Activated CD8-positive, alpha-beta memory T cell treated with anti-CD3 and anti-CD28 coated beads, Interleukin-2, amount 10 ng/mL, durations not matched to agents 7 days and 5 days (primary cell): ENCODE measurements at places on chromosomes 3 and 15. TPM values are rescaled to one million over a fixed set of nuclear protein-coding genes. Genes with fewer than 3 reads are reported as not detected.

The ACTRT3 gene
- 0.49 TPM for total RNA-seq

The NR1I2 gene
- 0.35 TPM for total RNA-seq

The CTNNB1 gene
- total RNA-seq, result 214 TPM

The KLHDC8B gene
- 1.3 TPM for total RNA-seq

The IMPG2 gene
- total RNA-seq, result 0.23 TPM

The MASP1 gene
- not detected for total RNA-seq

The RNU5B-1 gene
- not detected for total RNA-seq

The OR5K2 gene
- total RNA-seq, result not detected

The ZIC4 gene
- total RNA-seq, result not detected

The CSK gene
- total RNA-seq, result 369 TPM

GRCh38 chr3:186534113-186534669 lies 10.0 kb downstream of the CRYGS start:
- no peak overlapping the region for H3K27ac ChIP-seq
- DNase-seq, result peak; percentile 52
- no peaks in the 10 kb centered on the region for H3K27me3 ChIP-seq
- peaks cover 27% of the 10 kb centered on the region for H3K4me1 ChIP-seq
- peaks cover 6% of the 10 kb centered on the region for H3K36me3 ChIP-seq
- no peak overlapping the region for H3K4me3 ChIP-seq

DNA sequence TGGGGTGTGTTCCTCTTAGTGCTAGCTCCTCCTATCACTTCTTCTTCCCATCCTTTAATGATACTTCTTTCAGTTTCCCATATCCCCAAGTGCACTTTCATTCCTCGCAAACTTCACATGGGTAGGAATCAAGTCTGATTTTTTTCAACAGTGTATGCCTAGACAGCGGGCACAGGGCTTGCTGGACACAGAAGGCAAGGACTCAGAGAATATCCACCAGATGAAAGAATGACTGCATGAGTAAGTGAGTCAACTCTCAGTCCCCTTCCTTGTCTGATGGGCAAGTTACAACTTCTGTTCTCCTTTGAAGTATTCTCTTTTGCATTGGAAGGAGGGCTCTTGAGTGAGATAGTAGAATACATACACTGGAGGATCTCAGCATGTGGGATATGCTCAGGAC lies 3.1 kb upstream of the SQOR start:
- peaks cover 11% of the 10 kb centered on the region for H3K4me1 ChIP-seq
- peaks cover 10% of the 10 kb centered on the region for H3K27me3 ChIP-seq

DNA sequence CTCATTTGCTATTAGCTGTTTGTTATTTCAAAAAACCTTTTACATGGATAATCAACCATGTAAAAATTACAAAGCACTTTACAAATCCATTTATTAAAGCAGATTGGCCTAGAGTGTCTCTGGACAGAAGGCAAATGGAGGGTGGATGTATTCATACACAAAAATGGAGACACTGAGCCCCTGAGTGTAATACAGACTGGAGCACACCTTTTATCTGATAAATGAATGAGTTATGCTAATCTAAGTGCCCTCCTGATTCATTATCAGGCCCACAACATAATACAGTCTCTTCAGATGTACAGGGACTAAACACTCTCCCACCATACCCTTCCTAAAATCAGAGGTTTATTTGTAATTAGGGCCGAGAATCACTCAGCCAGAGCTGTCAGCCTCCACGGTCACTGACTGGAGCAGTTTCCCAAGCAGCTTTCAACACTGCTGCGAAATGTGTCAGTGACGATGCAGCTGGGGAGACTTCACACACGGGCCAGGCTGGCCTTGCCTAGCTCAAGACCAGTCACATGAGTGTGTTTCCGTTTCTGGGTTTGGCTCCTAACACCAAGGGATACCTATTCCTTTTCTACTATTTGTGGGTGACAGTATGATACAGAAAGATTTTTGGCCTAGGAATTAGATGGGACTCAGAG lies 271.8 kb downstream of the ZIC1 start:
- no peak overlapping the region for H3K27ac ChIP-seq
- no peak for DNase-seq
- H3K4me1 ChIP-seq, result no peaks in the 10 kb centered on the region
- no peaks in the 10 kb centered on the region for H3K36me3 ChIP-seq
- H3K27me3 ChIP-seq, result no peaks in the 10 kb centered on the region
- no peak overlapping the region for H3K4me3 ChIP-seq

DNA sequence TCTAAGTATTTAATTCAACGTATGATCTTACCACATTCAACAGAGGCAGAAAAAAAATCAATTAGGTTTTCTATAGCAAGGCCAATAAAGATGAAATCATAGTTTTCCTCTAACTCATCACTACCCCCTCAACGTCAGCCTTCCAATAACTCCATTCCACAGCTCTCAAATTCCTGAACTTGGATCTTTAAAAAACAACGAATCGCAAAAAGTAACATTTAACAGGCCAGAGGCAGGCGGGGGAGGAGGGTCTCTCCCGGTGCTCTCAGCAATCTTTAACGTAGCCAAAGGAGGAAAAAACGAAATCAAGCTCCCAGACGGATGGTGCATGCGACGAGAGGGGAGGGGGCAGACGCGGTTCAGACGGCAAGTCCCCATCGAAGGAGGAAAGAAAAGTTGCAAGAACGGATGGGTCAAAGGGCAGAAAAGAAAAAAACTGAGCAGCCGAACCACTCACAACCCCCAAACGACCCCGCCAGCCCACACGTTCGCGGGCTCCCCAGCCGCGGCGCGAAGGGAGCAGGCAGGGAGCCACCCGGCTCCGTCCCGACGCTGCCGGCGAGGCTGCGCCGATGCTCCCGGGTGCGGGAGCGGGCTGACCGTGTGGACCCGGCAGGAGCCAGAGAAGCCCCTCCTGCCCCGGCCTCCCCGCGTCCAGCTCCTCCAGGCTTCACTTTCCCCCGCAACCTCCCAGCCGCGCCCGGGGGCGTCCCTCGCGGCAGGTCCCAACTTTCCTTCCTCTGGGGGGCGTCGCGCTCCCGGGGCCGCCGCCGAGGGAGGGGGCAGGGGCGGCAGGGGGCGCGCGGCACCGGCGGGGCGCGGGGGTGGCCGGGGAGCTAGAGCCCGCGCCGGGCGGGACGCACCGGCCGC lies 703 bp downstream of the PEAK1 start:
- peaks cover 39% of the 10 kb centered on the region for H3K4me1 ChIP-seq
- peaks cover 6% of the 10 kb centered on the region for H3K36me3 ChIP-seq
- H3K27ac ChIP-seq, result peak overlapping the region; percentile 92
- H3K27me3 ChIP-seq, result peaks cover 2% of the 10 kb centered on the region
- peak overlapping the region; percentile 99 for H3K4me3 ChIP-seq

- peaks cover 26% of the 10 kb centered on the region for H3K4me1 ChIP-seq
- DNase-seq, result no peak
- no peaks in the 10 kb centered on the region for H3K27me3 ChIP-seq
- H3K4me3 ChIP-seq, result no peak overlapping the region
- H3K27ac ChIP-seq, result peak overlapping the region; percentile 86
These were observed 117.1 kb upstream of the LIPC start for GRCh38 chr15:58314593-58315216.

DNA sequence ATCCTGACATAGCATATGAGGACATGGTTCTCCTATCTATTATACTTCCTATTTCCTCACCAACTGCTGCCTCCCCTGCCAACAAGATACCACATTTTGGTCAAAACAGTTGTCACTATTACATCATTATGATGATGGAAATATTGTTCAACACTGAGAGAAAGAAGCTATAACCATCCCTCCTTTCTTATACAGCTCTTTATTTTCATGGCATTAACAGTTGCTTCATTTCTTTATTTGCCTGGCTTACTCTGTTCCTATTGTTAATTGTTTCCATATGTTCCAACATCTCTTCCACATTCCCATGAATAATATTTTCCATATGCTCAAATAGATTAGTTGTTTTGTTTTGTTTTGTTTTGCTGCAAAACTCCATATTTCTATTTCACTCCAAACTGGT lies 40.8 kb upstream of the FILIP1L start:
- H3K4me1 ChIP-seq, result peaks cover 4% of the 10 kb centered on the region
- H3K27ac ChIP-seq, result no peak overlapping the region
- no peak for DNase-seq
- no peaks in the 10 kb centered on the region for H3K27me3 ChIP-seq
- H3K4me3 ChIP-seq, result no peak overlapping the region

DNA sequence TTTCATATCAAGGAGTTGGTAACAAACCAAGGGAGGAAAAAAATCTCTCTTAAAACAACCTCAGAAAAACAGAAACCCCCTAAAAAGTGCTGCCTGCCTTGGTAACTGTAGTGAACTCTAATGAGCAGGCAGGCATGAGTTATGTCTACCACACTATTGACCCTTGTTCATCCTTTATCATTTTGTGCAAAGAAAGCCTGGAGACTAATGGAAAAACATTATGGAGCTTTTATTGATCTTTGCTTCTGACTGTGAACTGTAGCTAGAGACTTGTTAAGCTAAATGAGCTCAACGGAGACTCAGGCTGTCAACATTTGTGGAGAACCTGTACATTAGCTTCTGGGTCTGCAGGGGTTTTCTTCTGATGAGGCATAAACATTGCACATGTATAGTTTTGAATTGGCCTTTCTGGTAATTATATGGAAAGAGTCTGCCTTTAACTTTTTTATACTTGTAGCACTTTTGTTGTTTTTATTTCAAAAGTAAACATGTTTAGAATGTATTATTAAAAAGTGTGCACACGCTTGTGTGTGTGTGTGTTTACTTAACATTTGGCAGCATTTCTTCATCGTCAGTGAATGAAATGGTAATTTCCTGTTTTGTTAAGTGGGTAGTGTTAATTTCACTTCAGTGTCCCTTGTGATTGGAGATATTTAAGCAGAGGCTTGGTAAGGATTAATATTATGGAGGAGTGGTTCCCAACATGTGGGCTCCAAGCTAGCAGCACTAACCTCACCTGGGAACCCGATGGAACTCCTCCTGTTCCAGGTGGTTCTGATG lies 15.9 kb upstream of the SPTSSB start:
- no peak overlapping the region for H3K4me3 ChIP-seq
- no peak overlapping the region for H3K27ac ChIP-seq
- peaks cover 61% of the 10 kb centered on the region for H3K27me3 ChIP-seq
- no peaks in the 10 kb centered on the region for H3K36me3 ChIP-seq
- no peak for DNase-seq

GRCh38 chr3:69743975-69744906 lies 5.0 kb downstream of the MITF start:
- DNase-seq, result no peak
- no peaks in the 10 kb centered on the region for H3K4me1 ChIP-seq
- H3K36me3 ChIP-seq, result no peaks in the 10 kb centered on the region
- H3K27ac ChIP-seq, result no peak overlapping the region

DNA sequence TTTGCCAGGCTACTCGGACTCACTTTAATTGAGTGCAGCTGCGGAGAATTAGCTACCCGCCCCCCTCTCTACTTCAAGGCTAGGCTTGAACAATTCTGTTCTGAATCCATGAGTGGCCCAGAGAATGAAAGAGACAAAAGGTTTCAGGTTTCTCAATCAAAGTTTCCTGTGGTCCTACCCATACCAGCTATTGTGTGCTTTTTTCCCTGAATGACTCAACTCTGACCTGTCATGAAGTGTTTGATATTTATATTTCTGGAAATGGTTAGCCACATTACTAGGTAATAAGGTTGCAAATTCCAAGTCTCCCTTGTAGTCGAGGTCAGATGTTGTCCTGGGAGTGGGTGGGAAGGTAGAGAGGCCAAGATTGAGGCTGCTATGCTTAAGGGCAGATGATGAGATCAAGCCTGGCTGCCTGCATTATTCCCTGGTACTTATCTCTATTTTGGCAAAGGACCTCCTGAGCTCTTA lies 392.7 kb upstream of the TBL1XR1 start:
- no peak for DNase-seq
- peak overlapping the region; percentile 50 for H3K27ac ChIP-seq
- peaks cover 7% of the 10 kb centered on the region for H3K36me3 ChIP-seq
- H3K4me1 ChIP-seq, result peaks cover 33% of the 10 kb centered on the region
- no peaks in the 10 kb centered on the region for H3K27me3 ChIP-seq

- no peak overlapping the region for H3K27ac ChIP-seq
- H3K27me3 ChIP-seq, result peaks cover 12% of the 10 kb centered on the region
- DNase-seq, result no peak
- H3K4me1 ChIP-seq, result no peaks in the 10 kb centered on the region
- no peak overlapping the region for H3K4me3 ChIP-seq
- no peaks in the 10 kb centered on the region for H3K36me3 ChIP-seq
These were observed 104.8 kb upstream of the CCDC54 start for GRCh38 chr3:107272471-107272870.

GRCh38 chr3:150286390-150287147 lies 121.5 kb upstream of the TSC22D2 start:
- H3K36me3 ChIP-seq, result no peaks in the 10 kb centered on the region
- H3K4me1 ChIP-seq, result no peaks in the 10 kb centered on the region
- no peak overlapping the region for H3K27ac ChIP-seq
- no peak for DNase-seq

DNA sequence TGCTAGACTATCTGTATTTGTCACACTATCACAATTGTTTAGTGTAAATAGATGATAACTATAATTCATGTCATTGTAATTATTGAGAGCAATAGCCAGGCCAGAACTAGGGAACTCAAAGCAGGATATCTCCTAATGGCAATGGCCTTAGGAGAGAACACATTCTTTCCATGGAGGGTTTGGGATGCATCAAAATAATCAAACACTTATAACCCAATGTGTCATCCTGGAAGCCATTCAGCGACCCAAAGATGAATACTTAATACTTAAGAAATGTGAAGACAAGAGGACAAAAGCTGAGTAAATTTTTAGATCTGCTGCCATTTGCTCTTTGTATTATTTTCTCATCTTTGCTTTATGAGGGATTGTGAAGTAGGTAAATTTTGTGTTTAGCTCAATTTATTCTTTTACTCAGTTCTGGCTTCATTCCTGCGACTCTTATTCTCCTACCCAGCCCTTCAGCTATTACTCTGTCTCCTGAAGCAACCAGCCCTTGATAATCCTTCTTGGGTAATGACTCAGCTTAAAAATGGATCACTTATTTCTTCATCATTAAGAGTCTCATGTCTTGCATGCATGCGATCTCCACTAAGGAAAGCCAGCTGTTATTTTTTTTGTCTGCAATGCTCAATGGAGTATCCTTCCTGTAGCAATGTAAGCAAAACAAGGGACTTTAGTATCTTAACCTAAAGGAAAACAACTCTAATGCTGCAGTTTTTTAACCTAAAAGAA lies 2.0 kb downstream of the OR4F15 start:
- no peak for DNase-seq
- no peak overlapping the region for H3K27ac ChIP-seq
- H3K4me1 ChIP-seq, result no peaks in the 10 kb centered on the region
- H3K4me3 ChIP-seq, result no peak overlapping the region

GRCh38 chr15:45635191-45635638 lies 386 bp downstream of the SQOR start:
- H3K4me1 ChIP-seq, result peaks cover 44% of the 10 kb centered on the region
- H3K27ac ChIP-seq, result peak overlapping the region; percentile 91
- peak overlapping the region; percentile 100 for H3K4me3 ChIP-seq
- peak; percentile 86 for DNase-seq
- peaks cover 31% of the 10 kb centered on the region for H3K36me3 ChIP-seq

DNA sequence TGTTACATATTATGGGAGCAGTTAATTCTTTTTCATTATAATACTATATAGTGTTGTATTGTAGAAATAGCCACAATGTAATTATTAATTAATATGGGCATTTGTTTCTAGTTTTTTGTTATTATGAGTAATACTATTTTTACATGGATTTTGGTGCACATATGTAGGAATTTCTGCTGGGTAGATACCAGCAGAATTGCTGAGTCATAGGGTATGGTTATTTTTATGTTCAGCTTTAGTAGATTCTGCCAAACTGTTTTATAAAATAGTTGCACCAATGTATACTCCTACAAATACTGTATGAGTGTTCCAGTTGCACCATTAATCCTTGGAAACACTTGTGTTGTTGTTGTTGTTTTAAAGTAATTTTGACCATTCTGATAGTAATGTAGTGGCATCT lies 91.5 kb downstream of the SH3GL3 start:
- H3K27me3 ChIP-seq, result no peaks in the 10 kb centered on the region
- no peaks in the 10 kb centered on the region for H3K36me3 ChIP-seq
- H3K4me3 ChIP-seq, result no peak overlapping the region
- no peaks in the 10 kb centered on the region for H3K4me1 ChIP-seq
- no peak for DNase-seq
